ENCODE measurements at places on chromosomes 11 and 22.

DNA sequence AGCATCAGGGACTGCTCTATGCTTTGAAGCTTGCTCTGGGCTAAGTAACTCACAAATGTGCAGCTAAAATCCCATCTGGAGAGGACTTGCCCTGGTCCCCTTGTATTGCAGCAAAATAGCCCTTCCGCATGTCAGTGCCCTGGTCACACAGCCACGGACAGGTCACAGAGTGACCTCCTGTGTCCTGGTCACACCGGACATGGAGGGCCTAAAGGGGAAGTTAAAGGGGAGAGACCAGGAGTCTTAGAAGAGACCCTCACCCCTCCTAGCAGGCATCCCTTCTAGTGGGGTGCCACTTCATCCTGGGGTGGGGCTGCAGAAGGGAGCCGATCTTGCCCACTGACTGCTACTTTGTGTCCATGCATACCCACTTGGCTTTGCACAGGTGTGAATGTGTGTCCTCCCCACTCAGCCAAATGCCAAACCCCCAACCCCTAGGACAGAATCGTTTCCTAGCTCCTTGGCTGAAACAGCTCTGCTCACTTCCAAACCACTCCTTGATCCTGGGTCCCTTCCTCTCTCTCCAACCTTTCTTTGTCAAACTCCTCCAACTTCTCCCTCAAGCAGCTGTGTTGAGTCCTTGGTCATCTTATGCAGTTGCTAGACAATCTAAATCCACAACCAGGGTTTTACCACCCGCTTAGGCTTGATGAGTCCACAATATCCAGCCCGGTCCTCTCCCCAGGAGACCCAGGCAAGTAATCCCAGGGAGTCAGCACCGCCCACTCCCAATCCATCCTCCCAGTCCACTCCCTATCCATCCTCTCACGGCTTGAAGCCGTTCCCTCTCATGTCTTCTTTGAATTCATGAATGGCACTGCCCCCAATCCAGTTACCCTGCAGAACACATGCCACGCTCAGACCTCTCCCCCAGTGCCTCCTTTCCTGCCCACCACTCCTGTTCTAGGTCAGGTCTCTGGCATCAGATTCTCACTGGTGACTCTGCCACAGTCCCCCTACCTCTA, 3.3 kb upstream of the FXYD6 start:
- DNase-seq: no peak

- no peak for DNase-seq
Measured at GRCh38 chr11:61973476-61974162, 6.2 kb upstream of the FTH1 start.

DNA sequence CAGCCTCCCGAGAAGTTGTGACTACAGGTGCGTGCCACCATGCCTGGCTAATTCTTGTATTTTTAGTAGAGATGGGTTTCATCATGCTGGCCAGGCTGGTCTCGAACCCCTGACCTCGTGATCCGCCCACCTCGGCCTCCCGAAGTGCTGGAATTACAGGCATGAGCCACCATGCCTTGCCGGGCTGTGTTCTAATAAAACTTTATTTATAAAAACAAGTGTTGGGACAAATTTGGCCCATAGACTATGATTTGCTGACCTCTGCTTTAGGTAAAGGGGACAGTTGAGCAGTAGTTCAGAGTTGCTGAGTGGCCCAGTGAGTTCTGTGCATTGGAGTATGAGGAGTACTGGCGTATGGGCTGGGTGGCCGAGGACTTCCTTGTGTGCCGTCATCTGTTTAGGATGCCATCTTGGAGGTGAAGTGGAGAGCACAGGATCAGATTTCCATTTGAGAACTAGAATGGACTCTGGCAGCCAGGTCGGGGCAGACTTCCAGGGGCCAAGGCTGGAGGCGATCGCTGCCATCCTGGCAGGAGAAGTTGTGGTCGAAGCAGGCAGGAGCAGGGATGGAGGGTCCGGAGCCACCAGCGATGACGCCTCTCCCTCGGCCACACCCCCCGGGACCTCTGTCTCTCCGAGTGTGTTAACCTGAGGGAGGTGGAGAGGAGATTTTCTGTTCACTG, 43.8 kb downstream of the FBLN1 start:
- no peak for DNase-seq

GRCh38 chr22:19139974-19140373, 4.5 kb downstream of the ESS2 start:
- DNase-seq: no peak

GRCh38 chr11:45662665-45663485, 2.5 kb downstream of the CHST1 start:
- DNase-seq: no peak

DNA sequence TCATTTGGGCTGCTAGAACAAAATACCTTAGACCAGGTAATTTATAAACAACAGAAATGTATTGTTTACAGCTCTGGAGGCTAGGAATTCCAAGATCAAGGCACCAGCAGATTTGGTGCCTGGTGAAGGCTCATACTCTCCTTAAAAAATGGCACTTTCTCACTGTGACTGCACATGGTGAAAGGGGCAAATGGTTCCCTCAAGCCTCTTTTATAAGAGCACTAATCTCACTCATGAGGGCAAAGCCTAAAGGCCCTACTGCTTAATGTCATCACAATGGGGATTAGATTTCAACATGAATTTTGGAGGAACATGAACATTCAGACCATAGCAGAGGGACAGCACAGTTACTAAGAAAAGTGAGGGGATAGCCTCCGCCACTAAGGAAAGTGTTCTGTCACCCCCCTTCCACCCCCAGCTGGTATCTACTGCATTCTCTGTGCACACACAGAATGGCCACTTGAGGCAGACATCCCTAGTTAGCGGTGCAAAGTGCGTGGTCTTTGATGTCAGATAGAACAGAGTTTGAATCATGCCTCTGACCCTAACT, 47.2 kb upstream of the CEP295 start:
- no peak for DNase-seq

DNA sequence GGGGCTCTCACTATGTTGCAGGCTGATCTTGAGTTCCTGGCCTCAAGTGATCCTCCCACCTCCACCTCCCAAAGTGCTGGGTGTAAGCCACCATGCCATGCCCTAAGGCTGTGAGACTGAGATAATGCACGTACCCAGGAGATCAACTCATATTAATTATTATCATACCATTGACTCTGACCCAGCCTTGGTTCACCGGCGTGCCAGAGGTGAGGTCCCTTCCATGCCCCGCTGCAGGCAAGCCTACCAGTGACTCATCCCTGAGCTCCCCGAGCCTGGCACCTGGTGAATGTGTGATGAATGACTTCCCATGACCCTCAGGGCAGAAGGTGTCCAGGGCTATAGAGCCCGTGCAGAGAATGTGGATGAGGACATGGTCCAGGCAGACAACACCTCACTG, 12.1 kb downstream of the GAL3ST1 start:
- DNase-seq: no peak

- no peak for DNase-seq
Measured at GRCh38 chr22:47605886-47606285, 843.4 kb downstream of the TBC1D22A start.

DNA sequence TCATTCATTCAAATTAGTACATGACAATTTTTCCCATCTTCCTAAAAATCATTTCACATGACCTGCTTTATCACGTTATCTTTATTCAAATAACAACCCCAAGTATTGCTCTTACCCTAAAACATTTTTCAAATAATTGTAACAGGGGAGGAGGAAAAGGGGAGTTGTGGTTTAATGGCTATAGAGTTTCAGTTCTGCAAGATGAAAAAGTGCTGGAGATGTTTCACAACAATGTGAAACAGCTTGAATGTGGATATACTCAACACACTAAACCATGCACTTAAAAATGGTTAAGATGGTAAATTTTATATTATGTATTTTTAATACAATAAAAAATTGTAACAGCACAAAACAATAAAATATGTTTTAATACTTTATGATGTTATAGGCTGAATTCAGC, 161.6 kb upstream of the GUCY1A2 start:
- DNase-seq: no peak

DNA sequence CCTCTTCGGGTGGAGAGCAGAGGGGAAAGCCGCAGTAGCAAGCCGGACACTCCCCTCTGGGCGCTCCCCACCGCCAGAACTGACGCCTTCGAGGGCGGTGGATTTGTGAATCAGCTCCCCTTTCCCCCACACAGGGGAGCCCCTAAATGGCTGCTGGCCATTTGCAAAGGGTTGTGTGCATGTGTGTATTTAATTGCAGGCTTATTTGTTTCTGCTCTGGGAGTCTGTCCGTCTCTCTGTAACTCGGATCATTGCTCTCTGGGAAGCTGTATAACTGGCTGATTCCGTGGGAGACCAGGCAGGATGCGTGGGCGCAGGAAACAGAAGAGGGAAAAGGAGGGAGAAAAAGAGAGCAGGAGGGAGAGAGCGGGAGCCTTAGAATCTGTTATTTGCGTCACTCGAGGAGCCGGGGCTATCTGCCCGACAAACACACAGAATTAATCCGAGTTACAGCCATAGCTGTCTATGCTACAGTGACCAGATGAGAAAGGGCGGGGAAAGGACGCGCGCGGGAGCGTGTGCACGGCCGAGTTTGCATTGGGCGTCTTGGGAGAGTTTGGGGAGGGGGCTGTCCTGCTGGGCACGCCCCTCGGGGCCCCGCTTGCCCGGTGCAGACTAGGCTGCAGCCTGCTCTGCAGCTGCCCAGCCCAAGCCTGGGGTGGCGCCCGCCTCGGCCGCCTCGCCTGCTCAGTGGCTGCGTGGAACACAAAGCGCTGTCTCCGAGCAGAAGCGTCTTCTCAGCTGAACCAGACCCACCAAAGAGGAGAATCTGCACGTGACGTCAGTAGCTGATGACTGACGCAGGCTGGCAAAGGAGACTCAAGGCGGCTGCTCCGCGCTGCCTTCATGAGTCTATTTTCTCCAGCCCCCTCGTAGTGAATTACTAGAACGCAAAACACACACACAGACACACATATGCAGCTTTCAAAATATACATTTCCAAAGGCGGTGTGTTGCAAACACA, 105.3 kb upstream of the HSD17B12 start:
- no peak for DNase-seq

DNA sequence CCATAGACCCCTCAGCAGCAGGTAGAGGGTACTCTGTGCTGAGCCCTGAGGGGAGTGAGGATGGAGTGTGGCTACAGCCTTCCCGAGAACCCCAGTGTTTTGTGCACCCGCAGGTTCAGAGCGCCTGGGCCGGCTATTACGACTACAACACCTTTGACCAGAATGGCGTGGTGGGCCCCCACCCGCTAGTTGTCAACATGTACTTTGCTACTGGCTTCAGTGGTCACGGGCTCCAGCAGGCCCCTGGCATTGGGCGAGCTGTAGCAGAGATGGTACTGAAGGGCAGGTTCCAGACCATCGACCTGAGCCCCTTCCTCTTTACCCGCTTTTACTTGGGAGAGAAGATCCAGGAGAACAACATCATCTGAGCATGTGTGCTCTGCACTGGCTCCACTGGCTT, 5.6 kb upstream of the TIRAP start:
- no peak for DNase-seq

DNA sequence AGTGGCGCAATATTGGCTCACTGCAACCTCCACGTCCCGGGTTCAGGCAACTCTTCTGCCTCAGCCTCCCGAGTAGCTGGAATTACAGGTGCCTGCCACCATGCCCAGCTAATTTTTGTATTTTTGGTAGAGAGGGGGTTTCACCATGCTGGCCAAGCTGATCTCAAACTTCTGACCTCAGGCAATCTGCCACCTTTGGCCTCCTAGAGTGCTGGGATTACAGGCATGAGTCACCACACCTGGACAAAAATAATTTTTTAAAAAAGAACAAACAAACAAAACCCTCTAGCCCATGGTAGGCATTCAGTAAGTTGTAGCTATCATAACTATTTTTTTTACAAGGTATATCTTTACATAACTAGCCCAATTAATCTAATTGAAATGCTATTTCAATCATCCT, 73.9 kb upstream of the CAPRIN1 start:
- no peak for DNase-seq

DNA sequence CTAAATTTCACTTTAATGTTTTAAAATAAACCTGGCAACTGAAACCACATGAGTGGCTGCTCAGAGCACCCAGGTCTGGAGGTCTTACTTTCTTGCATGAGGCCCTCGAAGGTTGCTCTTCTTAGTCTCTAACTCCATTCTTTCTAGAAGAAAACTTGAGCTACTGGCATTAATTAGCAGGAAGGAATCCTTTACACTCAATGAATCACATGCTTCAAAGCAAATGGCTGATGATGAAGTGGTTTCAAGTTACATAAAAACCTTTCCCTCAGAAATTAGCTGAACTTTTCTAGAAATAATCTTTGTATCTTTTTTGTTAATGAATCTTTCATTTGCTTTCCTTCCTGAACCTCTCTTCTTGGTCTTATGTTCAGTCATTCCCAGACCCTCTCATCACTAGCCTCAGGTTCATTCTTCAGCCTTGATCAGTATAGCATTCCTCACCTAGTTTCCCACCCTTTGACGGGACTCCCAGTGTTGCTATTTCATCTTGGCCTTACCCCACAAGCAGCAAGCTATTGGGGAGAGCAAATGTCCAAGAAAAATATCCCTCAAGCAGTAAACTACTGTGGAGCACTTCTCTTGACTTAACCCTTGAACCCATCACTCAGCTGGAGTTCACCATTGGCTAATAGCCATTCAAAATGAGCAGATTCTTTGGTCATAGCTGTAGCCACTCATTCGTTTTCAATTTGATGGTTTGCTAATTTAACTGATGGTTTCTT, 75.1 kb downstream of the INSC start:
- no peak for DNase-seq

- DNase-seq: no peak
Measured at GRCh38 chr22:37425369-37425768, 1.9 kb downstream of the ELFN2 start.

GRCh38 chr11:28699701-28700100, 591.5 kb downstream of the METTL15 start:
- DNase-seq: no peak

DNA sequence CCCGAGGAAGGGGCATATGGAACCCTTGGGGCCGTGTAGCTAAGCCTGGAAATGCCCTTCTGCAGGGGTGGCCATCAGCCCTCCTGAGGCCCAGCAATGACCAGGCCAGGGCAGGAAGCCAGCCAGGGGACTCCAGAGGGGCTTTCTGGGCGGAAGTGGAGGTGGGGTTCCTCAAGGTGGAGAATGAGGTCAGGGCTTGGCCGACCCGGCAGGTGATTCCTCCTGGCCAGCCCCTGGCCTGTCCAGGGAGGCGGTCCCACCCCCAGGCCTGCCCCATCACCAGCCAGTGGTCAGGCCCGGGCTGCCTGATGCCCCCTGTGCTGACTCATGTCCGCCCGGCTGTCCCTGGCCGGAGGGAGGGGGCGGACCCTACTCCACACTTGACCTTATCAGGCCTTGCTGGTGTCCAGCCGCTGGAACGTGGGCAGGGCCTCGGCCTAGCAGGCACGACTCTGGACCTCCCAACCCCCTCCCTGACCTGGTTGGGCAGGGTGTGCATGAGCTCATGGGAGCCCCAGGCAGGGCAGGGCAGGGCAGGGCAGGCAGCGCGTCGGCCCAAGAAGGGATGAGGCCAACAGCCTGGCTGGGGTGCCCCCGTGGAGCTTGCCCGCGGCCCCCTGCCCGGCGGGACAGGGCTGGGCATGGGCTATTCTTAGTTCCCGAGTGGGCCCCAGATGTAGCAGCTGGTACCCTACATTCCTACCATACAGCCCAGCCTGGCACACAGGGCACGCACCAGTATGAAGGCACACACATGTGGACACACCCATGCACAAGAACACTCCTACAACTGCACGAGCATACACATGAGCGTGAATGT, 35.9 kb downstream of the RPL3 start:
- DNase-seq: no peak

All from CD4-positive, alpha-beta T cell treated with Interleukin-15 for 4 hours (primary cell).